ENCODE measurements at places on chromosomes 2 and 18.

DNA sequence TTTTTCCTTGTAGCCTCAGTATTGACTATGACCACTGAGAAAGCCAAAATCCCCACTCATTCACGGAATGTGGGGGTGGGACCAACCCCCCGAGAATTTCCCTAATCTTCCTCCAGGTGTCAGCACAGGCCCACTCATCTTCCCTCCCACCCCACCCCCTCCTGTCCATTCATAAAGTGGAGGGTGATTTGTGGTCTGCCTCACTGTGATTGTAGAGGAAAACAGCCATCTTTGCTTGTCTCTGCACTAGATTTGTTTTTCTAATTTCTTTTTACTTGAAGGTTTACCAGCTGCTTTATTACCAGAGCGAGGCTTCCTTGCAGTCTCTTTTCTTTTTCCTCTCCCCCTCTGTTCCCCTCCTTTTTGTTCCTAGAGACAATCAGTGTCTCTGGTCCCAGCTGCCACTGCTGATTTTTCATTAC is 171.8 kb downstream of the ICOS start:
- DNase-seq = peak; percentile 2

DNA sequence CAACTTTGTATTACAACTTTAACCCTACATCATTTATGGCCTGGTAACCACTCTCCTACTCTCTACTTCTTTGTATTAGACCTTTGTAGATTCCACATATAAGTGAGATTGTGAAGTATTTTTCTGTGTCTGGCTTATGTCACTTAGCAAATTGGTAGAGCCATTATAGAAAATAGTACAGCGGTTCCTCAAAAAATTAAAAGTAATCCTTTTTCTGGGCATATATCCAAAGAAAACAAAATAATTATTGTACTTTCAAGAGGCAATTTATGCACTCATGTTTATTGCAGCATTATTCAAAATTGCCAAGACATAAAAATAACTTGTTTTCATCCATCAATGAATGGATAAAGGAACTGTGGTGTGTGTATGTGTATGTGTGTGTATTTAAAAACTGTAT is 537.5 kb upstream of the FSIP2 start:
- DNase-seq = no peak

DNA sequence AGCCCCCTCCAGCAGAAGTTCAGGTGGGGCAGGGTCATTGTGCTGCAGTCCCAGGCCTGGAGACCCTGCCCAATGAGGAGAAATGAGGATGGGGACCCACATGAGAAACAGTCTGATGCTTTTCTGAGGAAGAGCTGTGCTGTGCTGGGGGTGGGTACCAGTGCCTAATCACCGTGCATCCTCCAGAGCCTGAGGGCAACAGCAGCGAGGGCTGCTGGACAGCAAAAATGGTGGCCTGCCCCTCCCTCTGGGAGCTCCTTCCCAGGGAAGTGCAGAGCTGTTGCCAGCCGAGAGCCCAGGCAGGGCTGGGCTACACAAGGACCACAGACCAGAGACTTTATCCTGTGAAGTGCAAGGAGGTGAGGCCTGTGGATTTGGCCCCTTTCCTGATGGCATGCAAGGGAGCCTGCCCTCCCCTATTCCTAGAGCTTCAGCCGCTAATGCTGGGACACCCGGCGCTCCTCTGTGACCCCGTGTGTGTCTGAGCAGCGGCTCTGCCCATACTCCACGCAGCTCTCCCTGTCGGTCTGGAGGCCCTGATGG is 134.8 kb downstream of the DSEL start:
- no peak for DNase-seq

DNA sequence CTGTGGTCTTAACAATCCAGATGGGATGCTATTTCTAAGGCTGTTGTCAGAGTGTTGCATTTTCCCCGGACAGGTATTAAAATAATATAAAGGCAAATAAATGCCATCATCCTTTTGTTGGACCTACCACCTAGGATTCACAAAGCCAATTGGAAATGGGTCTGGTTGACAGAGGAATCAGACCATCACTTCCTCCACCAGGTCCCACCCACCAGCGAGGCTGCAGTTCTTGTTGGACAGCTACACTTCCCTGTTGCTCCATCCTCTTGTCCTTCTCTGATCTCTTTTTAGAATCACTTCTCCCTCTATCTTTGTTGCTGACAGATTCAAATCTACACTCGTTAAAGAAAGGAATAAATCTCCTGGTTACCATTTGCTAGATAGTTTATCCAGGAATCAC is 1.1 kb downstream of the TMEM169 start:
- peak; percentile 76 for DNase-seq

DNA sequence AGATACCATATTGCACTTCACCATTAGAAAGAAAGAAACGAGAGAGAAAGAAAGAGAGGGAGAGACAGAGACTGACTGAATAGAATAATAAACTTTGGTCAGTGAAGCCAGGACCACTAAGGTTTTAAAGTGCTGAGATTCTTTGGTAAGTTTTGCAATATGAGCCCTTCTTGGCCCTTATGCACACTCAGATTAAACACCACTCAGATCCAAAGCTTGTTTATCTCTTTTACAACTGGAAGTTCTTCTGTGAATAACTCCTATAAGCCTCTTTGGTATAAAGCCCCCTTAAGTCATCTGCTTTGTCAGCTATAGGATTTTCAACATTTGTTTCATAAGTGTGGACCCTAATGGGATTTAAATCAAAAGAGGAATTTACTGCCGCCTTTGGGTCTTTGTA is 40.8 kb downstream of the PID1 start:
- no peak for DNase-seq

DNA sequence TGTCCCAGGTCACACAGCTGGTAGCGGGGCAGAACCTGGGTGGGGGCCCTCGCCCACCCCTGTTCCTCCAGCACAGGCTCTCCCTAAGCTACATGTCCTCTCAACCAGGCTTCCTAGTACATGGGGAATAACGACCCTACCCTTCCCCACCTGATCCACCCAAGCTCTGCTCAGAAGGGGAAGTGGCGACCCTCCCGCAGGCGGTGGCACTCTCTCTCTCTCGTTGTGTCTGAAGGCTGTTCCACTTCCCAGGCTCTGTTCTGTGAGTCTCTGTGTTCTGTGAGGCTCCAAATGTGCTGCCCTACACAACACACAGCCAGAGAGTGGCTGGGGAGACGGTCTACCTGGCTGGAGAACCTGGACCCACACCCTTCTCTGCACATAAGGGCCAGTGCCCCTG is 135.8 kb downstream of the COPS8 start:
- DNase-seq = no peak

- DNase-seq = no peak
Measured at GRCh38 chr2:217612920-217613319, 389.9 kb downstream of the TNS1 start.

- DNase-seq = peak; percentile 67
Measured at GRCh38 chr2:47069628-47070154, 85.4 kb downstream of the STPG4 start.

DNA sequence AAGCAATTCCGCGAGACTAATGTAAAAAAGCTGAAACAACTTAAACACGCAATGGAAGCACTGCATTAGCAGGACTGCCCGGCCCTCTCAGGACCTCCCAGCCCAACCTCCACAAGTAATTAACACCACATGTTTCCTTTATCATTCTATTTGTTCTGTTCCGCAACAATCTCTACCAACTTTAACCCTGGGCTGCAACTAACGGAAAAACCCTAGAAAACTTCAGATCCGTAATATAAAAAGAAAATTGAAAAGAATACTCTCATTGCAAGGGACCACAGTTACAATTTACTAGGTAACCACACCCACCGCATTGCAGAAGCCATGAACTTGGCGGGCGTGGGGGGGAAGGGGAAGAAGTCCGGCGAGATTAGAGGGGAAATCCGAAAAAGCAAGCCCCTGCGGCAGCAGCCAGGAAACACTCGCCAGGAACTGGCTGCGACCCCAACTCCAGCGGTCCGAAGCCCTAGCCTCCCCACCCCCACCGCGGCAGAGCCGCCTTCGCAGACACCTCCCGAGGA is 1.2 kb downstream of the EPB41L3 start:
- DNase-seq = no peak

DNA sequence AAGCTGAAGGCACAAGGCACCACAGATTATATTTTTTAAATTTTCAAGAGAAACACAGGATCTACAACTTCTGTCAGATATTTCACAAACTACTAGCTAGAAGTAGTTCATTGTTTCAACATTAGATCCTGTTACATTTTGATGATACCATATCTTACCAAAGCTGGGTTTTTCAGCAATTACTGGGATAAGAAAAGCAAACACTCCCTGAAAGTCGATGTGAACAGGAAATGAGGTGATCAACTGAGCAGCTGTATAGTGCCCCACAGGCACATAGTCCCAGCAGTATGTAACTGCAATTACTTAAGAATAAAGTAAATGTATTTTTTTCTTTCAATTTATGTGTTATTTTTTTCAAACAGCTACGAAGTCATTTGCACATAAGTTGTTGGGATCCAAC is 103.5 kb downstream of the DNER start:
- DNase-seq = no peak

GRCh38 chr2:120466704-120467054 is 120.7 kb downstream of the INHBB start:
- DNase-seq = no peak

GRCh38 chr2:161170377-161170776 is 10.1 kb downstream of the TANK start:
- no peak for DNase-seq

DNA sequence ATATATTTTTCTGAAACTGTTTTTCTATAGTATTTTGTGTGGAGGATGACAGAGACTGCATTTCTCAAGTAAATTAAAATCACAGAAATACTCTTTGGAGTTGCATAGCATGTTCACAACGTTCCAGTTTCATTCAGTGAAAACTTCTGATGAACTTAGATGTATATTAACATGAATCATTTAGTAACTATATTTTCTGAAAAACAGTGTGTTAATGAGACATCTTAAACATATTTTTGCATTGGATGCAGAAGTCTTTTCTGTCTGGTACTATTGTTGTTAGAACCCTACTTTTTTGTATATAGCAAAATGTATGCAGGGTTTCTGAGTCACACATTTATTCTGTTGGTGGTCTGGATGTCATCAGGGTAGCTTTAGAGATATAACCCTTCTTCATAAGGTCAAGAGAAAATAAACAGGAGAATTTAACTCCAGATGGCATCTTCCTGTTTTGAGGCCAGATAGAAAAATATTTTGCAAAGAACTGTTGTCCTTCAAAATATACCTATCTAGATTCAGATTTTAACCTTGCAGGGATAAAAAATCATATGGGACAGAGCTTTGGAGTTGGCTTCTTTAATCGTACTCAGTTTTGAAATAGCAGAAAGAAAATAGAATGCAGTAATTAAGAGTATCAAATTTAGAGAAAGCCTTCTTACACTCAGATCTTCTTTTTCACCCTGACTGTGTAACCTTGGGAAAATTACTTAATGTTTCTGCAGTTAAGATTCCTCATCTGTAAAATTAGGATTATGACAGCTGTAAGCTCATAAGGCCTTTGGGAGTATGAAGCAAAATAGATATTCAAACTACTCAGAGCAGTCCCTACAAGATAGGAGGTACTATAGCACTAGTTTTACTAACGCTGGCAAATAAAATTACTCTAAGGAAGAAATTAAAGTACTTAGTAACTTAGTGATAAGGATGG is 5.3 kb downstream of the COL3A1 start:
- DNase-seq = peak; percentile 20

GRCh38 chr2:177573120-177573519 is 180.5 kb downstream of the AGPS start:
- peak; percentile 25 for DNase-seq

GRCh38 chr2:114373591-114373990 is 68.8 kb upstream of the DPP10 start:
- DNase-seq = no peak

DNA sequence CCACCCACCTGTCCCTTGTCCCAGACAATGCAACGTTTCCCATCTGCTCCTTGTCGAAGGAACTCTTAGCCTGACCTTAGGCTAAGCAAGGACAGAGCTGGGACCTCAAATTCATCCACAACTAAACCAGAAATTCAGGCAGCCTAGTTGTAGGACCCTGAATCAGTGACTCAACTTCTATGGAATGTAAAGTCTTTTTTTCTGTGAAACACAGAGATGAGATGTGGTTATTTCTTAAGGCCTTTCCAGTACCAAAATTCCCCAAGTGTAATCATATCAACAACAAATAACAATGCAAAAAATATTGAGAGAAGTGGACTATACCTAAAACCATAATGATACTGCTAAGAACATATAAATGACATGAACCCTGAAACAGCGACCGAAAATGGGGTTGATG is 46.7 kb downstream of the EN1 start:
- no peak for DNase-seq

GRCh38 chr2:227360351-227360750 is 18.8 kb downstream of the TM4SF20 start:
- DNase-seq = no peak

GRCh38 chr2:240707821-240708220 is 16.2 kb downstream of the AQP12A start:
- no peak for DNase-seq

DNA sequence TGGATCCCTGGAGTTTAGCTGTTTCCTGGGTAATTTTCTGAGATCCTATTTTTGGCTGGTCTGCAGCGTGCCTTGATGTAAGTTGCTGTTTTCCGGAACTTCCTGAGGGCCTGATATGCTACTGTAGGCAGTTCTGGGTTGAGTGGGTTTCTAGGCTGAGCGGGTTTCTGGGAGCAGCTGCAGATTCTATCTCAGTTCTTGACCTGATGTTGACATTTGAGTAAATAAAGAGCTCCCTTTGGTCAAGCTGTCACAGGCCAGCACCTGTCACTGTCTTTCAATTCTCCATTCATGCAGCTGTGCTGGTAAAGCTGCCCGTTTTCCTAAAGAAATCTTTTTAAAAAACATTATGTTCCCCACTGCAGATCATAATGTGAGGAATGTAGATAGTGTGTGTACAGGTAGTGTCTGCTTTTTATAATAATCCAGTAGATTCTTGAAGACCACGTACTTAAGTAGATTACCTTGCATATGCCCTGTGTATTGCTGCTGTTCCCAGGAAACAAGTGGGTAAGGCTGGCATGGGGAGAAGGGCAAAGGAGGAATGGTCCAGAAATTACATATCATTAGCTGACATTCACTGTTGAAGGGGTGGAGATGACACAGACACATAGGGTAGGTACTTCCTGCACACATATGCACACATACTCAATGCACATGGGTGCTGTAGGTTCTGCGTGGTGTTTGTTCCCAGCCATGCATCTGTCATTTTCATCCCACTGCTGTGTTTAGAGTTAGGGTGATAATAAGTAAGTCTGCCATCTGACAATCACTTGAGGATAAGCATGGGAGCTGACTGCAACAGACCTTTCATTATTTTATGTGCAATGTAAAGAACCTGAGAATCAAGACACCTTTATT is 25.9 kb downstream of the CD28 start:
- DNase-seq = no peak

GRCh38 chr2:220446106-220446712 is 818.8 kb downstream of the SLC4A3 start:
- DNase-seq = no peak

- peak; percentile 5 for DNase-seq
Measured at GRCh38 chr2:120520929-120521912, 175.3 kb downstream of the INHBB start.

DNA sequence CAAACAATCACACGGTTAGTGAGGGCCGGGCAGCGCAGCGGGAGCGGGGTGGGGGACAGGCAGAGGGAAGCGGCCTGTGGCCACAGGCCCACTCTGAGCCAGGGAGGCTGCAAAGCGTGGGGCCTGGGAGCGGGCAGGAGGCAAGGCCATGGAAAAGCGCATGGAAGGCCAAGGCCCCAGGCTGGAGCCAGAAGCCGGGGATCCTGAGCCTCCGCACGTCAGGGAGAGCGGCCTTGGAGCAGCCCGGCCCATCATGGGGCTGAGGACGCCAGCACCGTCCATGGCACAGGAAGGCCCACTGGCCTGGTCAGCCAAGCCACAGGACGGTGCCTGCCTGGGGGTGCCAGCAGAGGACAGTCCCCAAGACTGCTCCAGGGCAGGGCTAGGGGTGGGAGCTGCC is 43.1 kb downstream of the AQP12A start:
- DNase-seq = no peak

- peak; percentile 63 for DNase-seq
Measured at GRCh38 chr18:58268849-58269248, 224.8 kb downstream of the NEDD4L start.

Data from kidney glomerular epithelial cell (primary cell).